Left kidney (tissue), 8 donors: ENCODE measurements at places on chromosomes 4 and X. TPM values are rescaled to one million over a fixed set of nuclear protein-coding genes. Genes with fewer than 3 reads are reported as not detected.

- no peak for DNase-seq
Observed at GRCh38 chrX:133380711-133381619, 34.3 kb downstream of the GPC4 start.

DNA sequence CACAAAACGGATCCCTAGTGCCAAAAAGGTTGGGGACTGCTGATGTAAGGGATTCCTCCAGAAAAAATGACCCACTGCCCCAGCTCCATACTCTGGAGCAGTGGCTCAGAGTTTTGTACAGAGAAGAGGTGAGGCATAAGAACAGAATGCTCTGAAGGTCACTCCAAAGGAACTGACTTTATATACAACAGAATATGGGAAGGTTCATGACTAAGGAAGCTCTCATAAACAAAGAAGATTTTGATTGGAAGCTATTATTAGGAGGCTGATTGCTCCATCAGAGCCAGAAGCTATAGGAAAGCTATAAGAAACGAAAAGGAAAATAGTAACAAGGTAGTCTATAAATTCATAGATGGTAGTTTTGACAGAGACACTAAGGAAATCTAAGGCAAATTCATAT is 203.1 kb downstream of the SLC7A11 start:
- no peak for DNase-seq

The MAGEB10 gene
- polyA plus RNA-seq, result 0.07 TPM

DNA sequence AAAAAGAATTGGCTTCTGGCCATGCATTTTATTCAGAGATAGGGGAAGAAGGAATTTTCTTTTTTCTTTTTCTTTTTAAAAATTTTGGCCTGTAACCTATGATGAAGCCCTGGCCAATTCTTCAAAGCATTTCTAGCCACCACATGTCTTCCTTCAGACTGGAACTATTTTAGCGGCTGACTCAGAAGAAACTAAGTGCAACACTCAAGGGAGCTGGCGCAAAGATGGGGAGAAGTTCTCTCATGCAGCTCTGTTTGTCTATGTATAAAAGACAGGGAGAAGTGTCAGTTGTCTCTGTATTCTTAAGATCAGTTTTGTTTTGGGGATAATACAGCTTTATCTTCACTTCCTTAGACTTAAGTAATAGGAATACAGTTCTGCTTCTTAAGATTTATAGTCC is 46.1 kb downstream of the MBNL3 start:
- DNase-seq, result no peak

DNA sequence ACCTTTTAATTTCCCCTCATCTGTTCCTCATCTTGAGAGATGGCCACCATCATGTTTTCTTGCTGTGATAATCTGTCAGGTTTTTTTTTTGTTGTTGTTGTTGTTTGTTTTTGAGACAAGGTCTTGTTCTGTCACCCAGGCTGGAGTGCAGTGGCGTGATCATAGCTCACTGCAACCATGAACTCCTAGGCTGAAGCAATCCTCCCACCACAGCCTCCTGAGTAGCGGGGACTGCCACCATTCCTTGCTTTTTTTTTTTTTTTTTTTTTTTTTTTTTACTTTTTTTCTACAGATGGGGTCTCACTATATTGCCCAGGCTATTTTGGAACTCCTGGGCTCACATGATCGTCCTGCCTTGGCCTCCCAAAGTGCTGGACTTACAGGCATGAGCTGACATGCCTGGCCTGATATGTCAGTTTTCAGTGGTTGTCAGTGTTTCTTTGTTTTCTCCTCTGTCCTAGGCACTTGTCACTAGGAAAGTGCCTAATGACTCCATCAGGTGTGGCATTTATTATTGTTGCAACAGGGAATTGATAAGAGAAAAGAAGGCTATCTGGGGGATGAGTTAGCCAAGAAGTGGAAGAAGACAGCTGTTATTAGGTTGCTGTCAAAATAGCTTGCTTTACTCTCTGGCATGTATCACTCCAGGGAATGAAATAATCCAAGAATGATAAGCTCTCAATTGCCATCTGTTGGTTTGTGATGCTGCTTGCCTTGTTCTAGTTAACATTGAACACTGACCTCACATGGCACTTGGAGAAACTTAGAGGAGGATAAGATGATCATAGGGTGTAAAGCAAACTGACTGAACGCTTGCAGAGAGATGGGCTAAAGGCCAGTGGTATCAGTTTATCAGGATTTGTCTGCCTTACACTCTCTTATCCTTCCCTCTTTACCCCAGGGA is 41.7 kb downstream of the TMEM164 start:
- DNase-seq, result no peak

The ACE2 gene
- polyA plus RNA-seq, result 55.0 TPM

The SMIM43 gene
- polyA plus RNA-seq, result 0.47 TPM

DNA sequence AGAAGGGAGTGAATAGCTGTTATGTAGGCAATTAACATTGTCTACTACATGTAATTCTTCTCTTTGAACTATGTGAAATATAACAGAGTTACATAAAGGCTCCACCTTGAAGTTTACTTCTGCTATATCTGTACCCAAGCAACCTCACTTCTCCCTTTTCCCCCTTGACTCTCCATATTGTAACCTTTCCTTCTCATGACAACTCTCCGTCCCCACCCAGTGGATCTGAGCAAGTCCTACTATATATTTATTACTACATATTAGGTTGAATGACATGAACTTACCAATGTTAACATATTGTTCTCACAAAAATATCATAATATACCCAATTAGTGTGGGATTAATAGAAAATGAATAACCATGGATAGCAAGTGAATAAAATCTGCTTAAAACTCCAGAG is 93.2 kb upstream of the ATP8A1 start:
- peak; percentile 12 for DNase-seq

GRCh38 chr4:57055886-57056285 is 54.3 kb downstream of the IGFBP7 start:
- no peak for DNase-seq

The TNIP3 gene
- 2.6 TPM for polyA plus RNA-seq

DNA sequence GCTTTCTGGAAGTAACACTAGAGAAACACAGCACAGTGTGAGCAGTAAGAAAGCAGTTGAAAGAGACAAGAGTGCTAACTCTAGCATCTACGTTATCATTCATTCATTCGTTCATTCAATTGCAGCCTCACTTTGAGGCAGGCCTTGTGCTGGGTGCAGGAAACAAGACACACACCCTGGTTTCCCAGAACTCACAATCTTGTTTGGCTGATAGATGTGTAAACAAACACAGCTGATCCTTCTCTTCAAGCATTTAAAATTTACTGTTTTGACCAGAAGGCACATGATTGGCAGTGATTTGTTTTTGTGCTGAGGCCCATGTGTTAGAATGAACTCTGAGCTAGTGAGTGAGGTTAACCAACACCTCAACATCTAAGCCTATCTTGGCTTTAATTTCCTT is 20.4 kb upstream of the TBC1D9 start:
- DNase-seq, result no peak

- no peak for DNase-seq
Observed at GRCh38 chr4:10333942-10334341, 123.3 kb downstream of the ZNF518B start.

- no peak for DNase-seq
Observed at GRCh38 chr4:12145768-12146167, 717.1 kb upstream of the HS3ST1 start.

DNA sequence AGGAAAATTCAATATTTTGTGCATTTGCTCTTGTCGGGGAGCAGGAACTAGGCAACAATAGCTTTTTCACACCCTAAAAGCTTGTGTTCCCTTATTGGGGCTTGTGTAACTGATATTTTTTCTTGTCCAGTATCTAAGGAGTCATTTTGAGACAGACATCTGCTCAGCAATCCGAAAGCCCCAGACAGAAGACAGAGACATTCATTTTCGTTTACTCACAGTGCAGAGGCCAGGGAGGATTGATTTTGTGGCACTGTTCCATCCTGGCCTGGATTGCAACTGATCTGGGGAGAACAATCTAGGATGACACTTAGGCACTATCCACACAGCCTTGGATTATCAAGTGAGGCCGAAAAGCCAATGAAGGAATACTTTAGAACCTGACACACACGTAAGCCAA is 27.4 kb upstream of the PLAC1 start:
- no peak for DNase-seq

The RPA4 gene
- not detected for polyA plus RNA-seq

The GPM6B gene
- 21.5 TPM for polyA plus RNA-seq
